Hypothalamus (tissue), 51 donors: ENCODE measurements at places on chromosomes 16 and 17.

GRCh38 chr17:40922239-40922638 is 15.2 kb downstream of the KRT23 start:
- DNase-seq, result no peak

DNA sequence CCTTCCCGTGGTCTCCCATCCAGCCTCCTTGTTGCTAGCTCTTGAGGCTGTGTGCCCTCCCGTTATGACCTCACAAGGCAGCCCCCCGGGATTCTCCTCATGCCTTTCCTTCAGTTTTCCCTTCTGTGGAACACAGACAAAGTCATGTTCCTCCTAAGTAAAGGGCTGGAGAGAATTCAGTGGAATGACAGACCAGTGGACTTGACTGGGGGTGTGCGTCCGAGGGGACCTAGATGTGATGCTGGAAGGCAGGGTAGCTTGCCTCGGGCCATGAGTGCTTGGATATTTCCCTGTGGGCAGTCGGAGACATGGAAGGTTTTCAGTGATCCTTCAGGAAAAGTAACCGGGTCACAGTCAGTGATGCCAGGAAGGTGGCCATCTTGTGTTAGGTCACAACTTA is 240.9 kb downstream of the CCDC182 start:
- no peak for DNase-seq

GRCh38 chr16:49701789-49702494 is 154.0 kb downstream of the ZNF423 start:
- no peak for DNase-seq

- no peak for DNase-seq
These were observed 99.3 kb downstream of the NDE1 start for GRCh38 chr16:15749371-15749770.

GRCh38 chr16:3152991-3153368 is 18.2 kb downstream of the ZNF213 start:
- no peak for DNase-seq

DNA sequence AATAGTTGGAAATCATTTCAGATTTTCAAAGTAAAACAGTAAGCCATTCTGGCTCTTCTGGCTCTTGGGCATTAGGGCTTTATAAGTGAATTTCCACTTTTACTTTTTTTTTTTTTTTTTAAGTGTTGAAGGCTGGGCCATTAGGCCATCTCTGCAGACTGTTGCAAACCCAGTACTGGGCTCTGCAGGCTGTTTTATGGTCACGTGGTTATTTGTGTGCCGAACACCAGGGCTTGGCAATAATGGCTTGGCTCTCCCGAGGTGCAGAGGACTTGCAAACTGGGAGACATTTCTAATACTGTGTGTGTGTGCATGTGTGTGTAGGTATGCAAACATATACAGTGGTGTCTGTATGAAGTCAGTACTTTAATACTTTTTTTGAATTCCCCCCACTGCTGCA is 194.9 kb upstream of the CDH5 start:
- DNase-seq, result no peak

DNA sequence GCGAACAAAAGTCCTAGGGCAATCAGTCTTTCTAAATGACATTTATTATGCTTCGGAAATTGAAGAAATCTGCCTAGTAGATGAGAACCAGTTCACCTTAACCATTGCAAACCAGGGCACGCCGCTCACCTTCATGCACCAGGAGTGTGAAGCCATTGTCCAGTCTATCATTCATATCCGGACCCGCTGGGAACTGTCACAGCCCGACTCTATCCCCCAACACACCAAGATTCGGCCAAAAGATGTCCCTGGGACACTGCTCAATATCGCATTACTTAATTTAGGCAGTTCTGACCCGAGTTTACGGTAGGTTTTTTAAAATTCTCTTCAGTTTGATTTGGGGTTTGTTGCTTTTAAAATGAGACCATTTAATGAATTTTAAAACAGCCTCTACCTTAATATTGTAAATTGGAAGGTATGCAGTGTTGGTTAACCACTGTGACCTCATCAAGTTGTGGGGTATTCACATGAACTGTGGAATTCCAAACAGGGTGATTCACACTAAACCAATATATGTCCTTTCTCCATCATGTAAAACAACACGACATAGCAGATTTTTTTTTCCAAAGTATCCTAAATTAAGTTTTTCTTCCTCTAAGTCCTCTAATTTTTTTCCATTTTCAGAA is 6.2 kb upstream of the EVI2A start:
- no peak for DNase-seq
